T-helper 1 cell (primary cell): ENCODE measurements at places on chromosomes 5 and 9.

- no peak for DNase-seq
These were observed 19.0 kb upstream of the TCOF1 start for GRCh38 chr5:150338546-150338945.

GRCh38 chr5:127426661-127427060, 90.8 kb upstream of the PRRC1 start:
- no peak for DNase-seq

GRCh38 chr9:92576175-92576574, 40.4 kb upstream of the ECM2 start:
- DNase-seq = no peak

DNA sequence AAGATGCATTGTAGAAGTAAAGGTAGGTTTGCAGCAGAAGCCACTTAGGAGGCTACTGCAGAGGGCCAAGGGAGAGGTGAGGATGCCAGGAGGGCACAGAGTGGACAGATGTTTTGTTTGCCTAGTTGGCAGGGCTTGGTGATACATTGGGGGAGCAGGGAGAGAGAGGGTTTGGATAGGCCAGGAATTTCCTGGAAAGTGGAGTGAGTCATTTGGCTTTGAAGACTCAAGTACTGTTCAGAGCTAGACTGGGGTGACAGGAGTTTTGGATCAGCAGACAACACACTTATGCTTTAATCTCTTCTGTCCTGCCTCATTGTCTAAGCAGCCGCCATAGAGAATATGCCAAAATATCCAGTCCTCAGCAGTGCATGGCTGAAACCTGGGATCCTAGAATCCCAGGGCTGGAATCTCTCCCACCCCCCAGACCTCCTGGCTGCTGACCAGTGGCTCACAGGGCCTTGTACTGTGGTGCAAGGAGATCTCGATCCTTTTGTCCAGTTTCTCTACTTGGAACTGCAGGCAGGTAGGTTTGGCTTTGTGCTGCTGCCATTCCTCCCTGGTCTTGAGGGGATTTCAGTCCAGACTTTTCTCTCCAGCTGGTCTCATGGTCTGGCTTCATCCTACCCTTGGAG, 11.0 kb downstream of the TMEM268 start:
- no peak for DNase-seq

DNA sequence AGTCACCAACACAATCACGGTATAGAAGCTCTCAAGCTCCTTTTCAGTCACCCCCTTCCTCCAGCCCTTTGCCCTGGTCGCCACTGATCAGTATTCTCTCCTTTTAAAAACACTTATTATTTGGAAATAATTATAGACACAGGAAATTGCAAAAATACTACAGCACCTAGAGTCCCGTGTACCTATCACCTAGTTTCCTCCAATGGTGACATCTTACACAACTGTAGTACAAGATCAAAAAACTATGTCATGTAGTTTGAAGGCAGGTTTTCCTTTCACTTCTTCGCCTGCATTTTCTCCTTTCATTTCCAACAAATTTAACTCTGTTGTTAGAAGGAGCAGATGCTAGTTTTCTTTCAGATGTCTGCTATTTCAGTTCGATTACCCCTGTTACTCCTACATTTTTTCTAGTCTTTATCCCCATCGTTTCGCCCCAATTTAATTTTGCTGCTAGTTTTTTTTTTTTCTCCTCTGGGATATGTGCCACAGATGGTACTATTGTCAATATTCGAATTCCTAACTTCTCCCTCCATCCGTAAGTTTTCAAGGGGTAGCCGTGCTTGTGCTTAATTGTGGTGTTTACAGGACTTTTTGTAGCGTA, 612 bp upstream of the ATG10 start:
- peak; percentile 48 for DNase-seq

- DNase-seq = no peak
These were observed at the start of gene LCN1 for GRCh38 chr9:135520916-135521607. LCN1 (plus strand) TSS chr9:135521440; CDS start chr9:135521498, 58 bp downstream.

DNA sequence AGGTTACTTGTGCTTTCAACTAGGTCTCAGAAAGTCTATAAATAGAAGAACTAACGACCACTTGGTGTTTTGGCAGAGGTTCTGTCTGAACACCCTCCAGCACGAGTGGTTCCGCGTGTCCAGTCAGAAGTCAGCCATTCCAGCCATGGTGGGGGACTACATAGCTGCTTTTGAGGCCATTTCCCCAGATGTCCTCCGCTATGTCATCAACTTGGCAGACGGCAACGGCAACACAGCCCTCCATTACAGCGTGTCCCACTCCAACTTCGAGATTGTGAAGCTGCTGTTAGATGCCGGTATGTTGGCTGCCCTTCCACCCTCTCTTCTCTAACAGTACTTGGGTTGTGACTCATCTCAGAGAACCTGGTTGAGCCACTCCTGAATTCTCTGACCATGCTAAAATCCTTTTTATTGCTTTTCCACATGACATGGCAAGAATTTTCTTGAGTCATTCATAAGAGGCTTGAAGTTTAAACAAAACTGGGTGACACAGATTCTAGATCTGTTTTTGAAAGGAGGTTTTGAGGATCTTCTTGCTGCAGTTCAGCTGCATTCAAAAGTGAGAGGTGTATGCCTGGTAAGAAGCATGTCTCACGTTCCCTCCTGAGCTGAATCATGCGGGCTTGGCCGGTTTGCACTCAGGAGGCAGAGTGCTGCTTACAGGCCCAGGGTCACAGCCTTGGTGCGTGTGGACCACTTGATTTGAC, 103.1 kb upstream of the DMRT1 start:
- no peak for DNase-seq

- no peak for DNase-seq
These were observed 172.7 kb upstream of the RIOK2 start for GRCh38 chr5:97355775-97356174.

- no peak for DNase-seq
These were observed 28.4 kb downstream of the ZDHHC11B start for GRCh38 chr5:756171-756570.

- no peak for DNase-seq
These were observed 1342.1 kb upstream of the C9orf72 start for GRCh38 chr9:28915202-28915930.

GRCh38 chr9:71795097-71795813, 26.9 kb upstream of the CEMIP2 start:
- DNase-seq = no peak

- no peak for DNase-seq
These were observed 244.1 kb downstream of the ADGRV1 start for GRCh38 chr5:90802474-90803317.

DNA sequence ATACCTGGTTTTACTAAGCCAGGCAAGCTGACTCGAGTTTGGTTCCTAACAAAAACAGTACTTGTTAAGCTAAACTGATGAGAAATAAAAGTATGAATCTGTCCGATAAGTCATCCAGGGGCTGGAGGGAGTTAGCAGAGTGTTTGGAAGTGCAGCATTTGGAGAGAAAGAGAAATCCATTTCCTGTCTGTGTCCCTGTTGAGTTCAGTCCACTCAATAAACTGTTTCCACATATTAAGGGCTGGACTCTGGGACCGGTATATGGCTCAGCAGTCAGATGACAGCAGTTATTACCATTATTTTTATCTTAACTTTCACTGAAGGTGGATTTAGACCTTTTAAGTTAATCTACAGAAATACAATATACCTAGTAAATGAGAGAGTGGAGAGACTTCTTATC, 130.6 kb upstream of the ADRA1B start:
- DNase-seq = no peak

GRCh38 chr5:69509212-69509611, 16.6 kb downstream of the OCLN start:
- no peak for DNase-seq

- DNase-seq = no peak
These were observed 140.4 kb upstream of the EGFLAM start for GRCh38 chr5:38117784-38118479.

DNA sequence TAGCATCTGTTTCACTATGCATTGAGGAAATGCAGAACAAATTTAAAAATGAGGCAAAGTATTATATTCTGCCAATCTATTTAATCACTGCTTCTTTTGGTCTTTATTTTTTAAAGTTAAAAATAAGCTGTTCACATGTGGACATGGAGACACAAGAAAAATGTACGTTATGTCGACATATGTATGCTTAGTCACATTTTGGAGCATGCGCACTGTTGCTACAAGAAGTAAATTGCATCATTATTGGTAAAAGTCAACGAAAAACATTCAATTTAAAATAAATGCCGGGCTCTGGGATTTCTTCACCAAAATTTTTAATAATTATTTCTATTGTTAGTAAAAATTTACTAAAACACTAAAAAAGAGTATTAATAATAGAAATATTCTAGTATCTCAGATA, 876.3 kb upstream of the CTNND2 start:
- no peak for DNase-seq

GRCh38 chr9:71758785-71759184, 9.5 kb downstream of the CEMIP2 start:
- DNase-seq = peak; percentile 43

DNA sequence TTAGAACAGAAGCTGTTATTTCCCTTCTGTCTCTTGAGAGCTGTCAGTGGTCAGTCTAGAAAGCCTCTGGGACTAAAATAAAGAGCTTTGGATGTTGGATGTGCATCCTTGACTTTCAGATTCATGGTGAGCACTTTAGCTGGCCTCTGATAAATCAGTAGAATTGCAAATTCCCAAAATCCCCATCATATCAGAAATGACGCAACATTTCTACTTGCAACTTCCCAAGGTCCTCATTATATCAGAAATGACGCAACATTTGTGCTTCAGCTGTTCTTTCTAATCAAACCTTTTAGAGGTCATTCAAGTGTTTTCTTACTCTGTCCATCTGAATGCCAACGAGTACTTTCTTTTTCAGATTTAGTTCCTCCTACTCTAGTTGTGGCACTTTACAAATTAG, 167.3 kb upstream of the MOCS2 start:
- no peak for DNase-seq

DNA sequence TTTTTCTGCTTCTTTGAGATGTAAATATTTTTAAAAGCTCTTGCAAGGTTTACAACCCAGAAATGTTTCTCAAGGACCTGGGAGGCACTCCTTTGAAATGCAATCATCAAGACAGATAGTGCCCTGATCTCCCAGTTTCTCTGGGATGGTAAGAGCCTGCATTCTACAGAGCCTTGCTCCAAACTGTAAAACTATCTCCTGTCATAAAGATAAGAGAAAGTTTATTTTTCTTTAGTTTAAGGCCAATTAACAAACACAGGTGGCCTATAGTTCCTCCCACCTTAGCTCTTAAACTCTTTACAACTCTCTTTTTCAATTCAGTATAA, 1231.1 kb upstream of the NUDT12 start:
- DNase-seq = no peak

GRCh38 chr5:598564-598890, 13.6 kb upstream of the CEP72 start:
- DNase-seq = no peak

- DNase-seq = no peak
These were observed 943.1 kb upstream of the WWC1 start for GRCh38 chr5:167348251-167348926.

- DNase-seq = no peak
These were observed 368.3 kb downstream of the ENC1 start for GRCh38 chr5:74272024-74272775.

DNA sequence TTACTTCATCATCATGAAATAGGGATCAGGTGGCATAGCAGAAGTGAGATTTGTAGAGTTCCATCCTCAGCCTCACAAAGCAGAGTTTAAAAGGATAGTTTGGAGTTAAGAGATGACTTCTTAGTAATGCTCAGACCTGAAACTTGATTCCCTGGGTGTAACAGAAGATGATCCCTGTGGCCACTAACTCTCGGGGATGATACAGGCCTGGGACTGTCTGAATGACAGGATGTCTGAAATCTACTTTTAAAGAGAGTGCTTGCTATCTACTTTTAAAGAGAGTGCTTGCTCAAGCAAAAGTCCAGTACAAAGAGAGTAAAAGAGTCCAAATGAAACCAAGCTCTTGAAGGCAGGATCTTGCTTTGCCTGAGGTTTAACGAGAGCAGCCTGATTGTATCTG, 14.6 kb downstream of the ADAMTS16 start:
- no peak for DNase-seq

DNA sequence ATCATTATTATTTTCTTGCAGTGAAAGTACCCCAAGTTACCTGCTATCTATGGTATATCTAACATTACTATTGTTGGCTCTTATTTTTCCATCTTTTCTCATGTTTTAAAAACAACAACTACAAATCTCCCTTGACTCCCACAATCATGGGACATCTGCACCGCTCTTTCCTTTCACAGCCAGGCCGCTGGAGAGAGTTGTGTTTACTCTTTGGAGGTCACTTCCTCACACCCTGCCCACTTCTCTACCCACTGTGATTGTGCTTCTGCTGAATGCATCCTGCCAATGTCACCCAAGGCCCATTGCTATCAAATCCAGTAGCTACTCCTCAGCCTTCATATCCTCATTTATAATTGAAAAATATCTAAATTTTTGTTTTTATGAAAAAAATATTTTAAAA, 29.7 kb downstream of the SLC28A3 start:
- DNase-seq = no peak

- DNase-seq = no peak
These were observed 170.4 kb upstream of the TBCA start for GRCh38 chr5:77946381-77947040.

DNA sequence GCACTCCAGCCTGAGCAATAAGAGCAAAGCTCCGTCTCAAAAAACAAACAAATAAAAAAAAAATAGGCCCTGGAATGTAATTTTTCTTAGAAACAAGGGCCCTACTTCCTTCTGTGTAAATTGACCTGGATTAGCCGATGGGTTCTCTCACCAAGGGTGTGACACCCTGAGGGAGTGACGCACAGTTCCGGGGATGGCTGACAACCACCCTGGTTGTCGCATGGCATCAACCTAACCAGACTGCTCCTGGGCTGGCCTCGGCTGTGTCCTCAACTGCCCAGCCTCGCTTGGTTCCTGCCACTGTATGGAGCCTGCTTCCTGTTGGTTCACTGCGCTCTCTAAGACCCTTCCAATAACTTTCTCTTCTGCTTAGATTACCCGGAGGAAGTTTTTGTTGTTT, 51.2 kb upstream of the SPATA31D4 start:
- DNase-seq = no peak

GRCh38 chr9:125161284-125161918, 18.1 kb upstream of the SCAI start:
- DNase-seq = no peak

DNA sequence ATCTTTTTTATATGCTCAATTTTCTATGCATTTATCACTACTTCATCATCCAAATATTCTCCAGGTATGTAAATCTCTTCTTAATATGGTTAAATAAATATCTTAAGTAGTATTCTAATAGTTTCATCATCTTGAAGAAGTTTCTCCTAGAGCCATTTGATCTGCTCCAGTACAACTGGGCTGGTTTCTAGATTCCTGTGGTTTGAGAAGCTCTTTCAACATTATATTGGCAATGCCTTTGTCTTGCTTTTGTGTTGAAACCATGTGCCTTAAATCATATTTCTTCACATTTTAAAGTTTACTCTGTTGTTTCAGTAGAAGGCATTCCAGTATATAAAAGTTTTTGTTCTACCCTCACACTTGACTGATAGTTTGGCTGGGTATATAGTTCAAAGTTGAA, 27.6 kb downstream of the MBLAC2 start:
- no peak for DNase-seq

- DNase-seq = no peak
These were observed 323.8 kb downstream of the PSAT1 start for GRCh38 chr9:78620764-78621163.

GRCh38 chr5:133729800-133730199, 117.5 kb upstream of the FSTL4 start:
- no peak for DNase-seq

GRCh38 chr9:69900406-69900805, 79.8 kb downstream of the CFAP95 start:
- DNase-seq = no peak
